ENCODE measurements at places on chromosomes 7 and 10. TPM values are rescaled to one million over a fixed set of nuclear protein-coding genes. Genes with fewer than 3 reads are reported as not detected.

The PARG gene
- 13.7 TPM for total RNA-seq

The PODXL gene
- total RNA-seq = 4.3 TPM

The GLI3 gene
- 5.3 TPM for total RNA-seq

The NEUROD6 gene
- not detected for total RNA-seq

The TRA2A gene
- 9.4 TPM for total RNA-seq

The EBLN1 gene
- total RNA-seq = not detected

The SPAM1 gene
- not detected for total RNA-seq

The PDE1C gene
- total RNA-seq = 6.4 TPM

The GRID1 gene
- 0.34 TPM for total RNA-seq

The NUTM2E gene
- 0.47 TPM for total RNA-seq

The THSD7A gene
- 0.09 TPM for total RNA-seq

The ZNF425 gene
- total RNA-seq = 2.3 TPM

The EPO gene
- total RNA-seq = not detected

The HYAL4 gene
- total RNA-seq = not detected

The PTPRZ1 gene
- 2.7 TPM for total RNA-seq

The SUV39H2 gene
- 6.8 TPM for total RNA-seq

The TCF7L2 gene
- total RNA-seq = 14.4 TPM

The AMPH gene
- total RNA-seq = 1.5 TPM

The SLC16A9 gene
- total RNA-seq = 1.8 TPM

The SLC35G1 gene
- total RNA-seq = 2.2 TPM

The ARHGEF5 gene
- 8.3 TPM for total RNA-seq

The PIK3CG gene
- not detected for total RNA-seq

Measured in pericardium fibroblast (primary cell).